ENCODE measurements at places on chromosomes 16 and 17.

DNA sequence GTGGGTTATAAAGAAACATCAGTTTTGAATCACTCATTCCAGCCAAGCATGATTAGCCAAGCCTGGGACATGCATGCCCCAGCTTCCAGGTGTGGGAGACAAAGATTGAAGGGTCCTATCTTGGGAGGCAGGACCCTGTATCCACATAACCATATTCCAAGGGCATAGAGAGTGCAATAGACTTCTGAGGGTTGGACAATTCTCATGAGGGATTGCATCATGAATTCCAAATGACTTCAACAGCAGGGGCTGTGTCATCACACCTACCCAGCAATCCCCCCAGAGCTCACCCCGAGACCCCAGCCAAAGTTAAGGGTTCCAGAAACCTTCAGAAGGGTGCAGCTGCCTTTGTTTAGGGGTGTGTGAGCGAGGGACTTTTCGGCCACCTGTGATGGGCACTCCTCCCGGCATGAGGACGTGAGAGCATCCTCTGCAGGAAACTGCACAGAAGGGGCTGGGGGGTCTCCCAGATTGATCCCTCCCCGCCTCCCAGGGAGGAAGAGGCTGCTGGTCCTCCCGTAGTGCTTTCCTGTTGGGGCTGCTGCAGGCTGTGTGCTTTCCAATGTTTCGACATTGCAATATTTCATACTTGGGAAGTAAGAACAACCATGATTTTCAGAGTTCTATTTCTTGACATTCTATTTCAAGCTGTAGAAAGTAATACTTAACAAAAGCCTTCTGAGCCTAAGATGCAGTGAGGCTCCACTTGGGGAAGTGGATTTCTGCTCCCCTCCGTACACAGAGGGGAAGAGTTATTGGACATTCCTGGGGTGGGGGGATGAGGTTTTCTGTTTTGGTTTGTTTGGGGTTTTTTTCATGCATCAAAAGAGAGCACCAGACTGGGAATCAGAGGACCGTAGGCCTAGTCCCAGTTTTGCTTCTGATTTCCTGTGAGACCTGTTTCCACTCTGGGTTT lies 13.3 kb upstream of the PITPNM3 start:
- DNase-seq: no peak

DNA sequence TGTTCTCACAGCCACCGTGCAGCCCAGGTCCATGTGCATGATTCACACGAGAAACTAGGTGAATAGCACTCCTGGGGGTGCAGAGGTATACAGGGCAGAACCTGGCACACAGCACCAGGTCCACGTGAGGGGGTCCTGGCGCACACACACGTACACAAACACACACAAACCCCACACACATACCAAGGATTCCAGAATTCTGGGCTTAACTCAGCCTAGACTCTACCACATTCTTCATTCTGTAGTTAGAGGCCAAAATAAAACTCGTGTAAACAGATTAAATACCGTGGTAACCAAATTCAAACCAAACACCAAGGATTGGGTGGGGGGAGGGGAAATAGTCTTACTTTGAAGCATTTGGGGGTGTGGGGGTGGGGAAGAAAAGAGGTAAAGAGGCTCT lies 58.5 kb downstream of the XYLT1 start:
- DNase-seq: no peak

DNA sequence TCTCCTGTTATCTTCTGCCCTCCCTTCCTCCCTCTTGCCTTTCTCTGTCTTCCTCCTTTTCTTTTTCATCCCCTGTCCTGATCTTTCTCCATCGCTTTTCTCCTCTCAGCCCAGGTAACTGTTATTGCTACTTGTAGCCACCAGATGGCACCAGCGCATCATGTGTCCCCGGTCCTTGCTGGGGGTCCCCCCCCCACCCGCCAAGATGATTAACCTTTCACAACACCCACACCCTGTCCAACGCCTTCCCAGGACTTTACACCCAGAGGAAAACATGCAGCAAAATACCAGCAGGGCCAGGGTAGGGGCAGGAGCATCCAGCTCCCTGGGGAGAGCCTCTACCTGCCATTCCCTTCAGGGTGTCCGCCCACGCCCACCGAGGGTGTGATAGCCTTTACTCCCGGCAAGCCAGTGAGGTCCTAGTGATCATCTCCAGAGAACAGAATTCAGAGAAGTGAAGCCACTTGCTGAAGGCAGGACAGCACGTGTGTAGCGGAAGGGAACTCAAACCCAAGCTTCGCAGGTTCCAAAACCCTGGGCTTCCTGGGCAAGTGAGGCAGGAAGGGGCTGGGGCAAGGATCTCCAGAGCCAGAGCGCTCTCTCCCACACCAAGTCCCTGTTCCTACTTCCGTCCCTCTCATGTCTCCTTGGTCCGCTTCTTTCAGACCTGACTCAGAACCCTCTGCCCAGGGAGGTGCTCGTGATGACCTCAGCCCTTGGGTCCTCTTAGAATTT lies 13.4 kb upstream of the TAC4 start:
- peak; percentile 47 for DNase-seq

- no peak for DNase-seq
Observed at GRCh38 chr17:73072219-73072962, 20.1 kb downstream of the SLC39A11 start.

DNA sequence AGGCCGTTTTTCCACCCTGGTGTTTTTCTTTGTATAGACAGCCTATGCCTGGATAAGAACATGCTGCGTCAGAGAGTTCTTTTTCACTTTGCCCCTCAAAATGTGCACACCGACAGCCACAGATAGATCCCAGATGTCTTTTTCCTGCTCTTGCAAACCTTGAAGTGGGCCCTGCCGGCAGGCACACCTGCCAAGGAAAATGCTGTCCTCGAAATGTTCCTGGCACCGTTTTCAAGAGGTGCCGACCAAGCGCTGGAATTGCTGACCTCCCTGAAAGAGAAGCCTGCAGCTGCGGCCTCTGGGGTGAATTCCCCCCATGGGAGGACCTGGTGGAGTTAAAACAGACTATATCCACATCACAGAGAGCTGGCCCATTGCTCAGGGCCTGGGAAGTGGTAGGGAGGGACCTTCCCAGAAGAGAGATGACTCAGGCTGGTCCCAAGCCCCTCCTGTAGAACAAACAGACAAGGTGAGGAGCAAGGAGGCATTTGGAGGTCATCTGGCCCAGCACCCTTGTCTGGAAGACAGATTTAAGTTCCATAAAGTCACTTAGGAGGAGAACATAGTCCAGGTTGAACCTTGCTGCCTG lies 668.1 kb downstream of the MAF start:
- no peak for DNase-seq

DNA sequence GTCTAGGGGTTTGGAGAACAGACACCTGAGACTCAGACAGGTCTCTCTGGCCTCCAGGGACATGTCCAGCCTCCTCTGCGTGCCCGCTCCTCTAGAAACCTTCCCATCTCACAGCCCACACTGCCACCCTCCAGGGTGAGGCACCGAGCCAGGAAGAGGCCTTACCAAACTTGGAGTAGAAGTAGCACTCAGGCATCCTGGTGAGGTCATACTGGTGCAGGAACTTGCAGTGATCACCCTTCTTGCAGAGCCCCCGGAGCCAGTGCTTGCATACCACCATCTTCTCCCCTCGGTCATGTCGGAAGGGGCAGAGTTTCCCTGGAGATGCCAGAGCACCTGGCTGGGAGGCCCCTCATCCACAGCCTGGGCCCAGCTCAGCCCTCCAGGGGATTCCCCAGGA lies 4.2 kb downstream of the CPSF4L start:
- no peak for DNase-seq

DNA sequence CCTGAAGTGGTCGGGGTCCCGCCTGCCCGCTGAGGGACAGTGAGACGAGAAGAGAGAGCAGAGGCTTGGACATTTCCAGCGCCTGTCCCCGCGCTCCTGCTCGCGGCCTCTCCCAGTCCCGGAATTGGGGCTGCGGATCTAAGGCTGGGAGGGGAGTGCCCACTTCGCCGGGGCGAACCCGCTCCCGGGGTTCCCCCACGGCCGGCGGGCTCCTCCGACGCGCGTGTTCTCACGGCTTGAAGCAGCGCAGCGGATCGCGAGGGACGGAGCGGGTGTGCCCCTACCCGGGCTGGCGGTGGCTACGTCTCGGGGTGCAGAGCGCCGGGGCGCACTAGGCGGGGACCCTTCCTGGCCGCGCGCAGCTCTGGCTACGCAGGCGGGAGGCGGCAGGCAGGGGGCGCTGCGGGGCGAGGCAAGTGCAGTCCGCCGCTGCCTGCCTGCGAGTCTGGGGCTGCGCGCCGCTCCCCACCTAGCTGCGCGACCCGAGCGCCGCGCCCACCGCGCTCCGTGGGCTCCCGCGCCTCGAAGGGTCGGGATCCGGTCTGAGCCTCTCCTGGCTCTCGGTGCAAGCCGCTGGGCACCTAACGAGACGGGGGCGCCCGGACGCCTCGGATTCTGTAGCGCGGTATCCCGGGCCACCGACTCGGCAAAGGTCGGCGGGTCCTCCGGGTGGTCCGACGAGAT lies 1.2 kb downstream of the NGFR start:
- peak; percentile 79 for DNase-seq

DNA sequence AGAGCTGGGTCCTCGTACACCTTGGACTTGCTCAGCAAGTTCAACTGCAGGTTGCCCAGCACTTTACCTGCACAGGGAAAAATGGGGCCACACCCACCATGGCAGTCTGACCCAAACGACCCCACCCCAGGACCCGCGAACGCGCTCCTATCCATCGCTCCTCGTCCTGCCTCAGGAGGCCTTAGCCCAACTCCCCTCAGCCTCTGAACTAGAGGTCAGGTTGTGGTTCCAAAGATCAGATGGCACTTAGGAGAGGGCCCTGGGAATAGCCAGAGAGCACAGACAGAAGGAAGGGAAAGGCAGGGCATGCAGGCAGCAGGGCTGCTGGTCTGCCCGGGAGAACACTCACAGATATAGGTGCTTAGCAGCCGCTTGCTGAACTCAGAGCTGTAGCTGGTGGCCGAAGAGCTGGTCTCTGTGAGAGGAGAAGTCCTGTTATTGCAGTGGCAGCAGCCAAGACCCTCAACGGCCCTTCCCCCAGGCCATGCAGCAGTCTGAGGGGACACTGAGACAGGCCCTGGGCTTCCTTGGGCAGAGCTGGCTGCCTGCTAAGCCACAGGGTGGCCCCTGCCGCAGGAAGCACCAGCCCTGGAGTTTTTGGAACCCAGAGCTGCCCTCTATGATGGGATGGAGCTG lies 6.9 kb downstream of the ZACN start:
- DNase-seq: no peak

GRCh38 chr17:38568845-38569510 lies 36.8 kb downstream of the SRCIN1 start:
- DNase-seq: no peak

DNA sequence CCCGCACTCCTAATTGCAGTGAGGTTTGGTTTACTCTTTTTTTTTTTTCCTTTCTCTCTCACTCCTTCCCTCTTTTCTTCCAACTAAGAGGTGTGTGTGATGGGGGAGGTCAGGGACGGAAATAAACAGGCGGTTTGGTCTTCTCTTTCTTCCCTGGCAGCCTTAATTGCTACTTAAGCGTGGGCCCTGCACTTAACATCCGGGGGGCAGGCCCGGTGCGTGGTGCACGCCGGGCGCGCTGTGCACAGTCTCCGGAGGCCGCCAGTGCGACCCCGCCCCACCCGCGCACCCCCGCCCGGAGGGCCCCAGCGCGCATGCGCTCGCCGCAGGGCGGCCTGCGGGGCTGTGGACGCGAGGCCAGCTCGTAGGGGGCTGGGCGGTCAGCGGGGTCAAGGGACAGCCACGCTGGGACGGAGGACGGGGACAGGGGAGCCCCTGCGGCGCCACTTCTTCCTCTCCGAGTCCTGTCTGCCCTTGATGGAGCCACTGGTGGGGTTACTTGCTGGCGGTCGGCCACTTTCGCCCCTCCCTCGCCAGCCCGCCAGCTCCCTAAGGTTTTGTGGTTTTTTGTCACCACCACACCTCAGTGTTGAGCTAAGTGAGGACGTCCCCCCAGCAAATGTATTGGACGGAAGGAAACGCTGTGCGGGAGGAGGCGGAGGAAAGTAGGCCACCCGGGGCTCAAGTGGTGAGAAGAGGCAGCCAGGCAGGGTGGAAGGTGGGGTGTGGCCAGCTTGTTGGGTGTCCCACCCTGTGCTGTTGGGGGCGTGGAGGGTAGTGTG lies 120.9 kb downstream of the MRM1 start:
- DNase-seq: peak; percentile 81

GRCh38 chr17:6679241-6679640 lies 27.7 kb downstream of the C17orf100 start:
- DNase-seq: no peak

GRCh38 chr17:62998166-62998565 lies 32.1 kb downstream of the TANC2 start:
- no peak for DNase-seq

- DNase-seq: no peak
Observed at GRCh38 chr16:88759976-88760350, 25.1 kb downstream of the PIEZO1 start.

DNA sequence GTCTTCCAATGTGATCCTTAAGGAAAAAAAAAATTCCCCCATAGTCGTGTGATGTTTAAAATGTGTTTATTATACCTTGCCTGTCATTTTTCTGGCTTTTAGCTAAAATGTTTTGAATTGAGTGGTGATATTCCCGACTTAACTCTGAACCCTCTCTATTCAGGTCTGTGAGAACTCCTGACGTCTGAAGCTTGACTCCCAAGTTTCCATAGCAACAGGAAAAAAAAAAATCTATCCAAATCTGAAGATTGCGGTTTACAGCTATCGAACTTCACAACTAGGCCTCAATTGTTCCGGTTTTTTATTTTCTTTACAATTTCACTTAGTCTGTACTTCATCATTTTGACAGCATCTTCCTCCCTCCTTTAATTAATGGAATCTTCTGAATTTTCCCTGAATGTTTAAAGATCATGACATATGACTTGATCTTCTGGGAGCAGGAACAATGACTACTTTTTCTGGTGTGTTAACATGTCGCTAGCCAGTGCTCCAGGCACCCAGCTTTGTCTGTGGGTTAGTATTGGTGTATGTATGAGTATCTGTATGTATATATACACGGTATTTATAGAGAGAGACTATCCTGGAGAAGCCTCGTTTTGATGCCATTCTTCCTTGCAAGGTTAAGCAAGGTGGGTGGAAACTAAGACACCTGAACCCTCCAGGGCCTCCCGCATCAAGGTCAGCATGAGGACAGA lies 12.8 kb upstream of the HSBP1 start:
- DNase-seq: no peak

GRCh38 chr17:77140878-77141767 lies at the start of gene SEC14L1:
Gene SEC14L1 (plus strand): TSS chr17:77140969. CDS start chr17:77143597, 2,628 bp downstream.
- DNase-seq: peak; percentile 32

DNA sequence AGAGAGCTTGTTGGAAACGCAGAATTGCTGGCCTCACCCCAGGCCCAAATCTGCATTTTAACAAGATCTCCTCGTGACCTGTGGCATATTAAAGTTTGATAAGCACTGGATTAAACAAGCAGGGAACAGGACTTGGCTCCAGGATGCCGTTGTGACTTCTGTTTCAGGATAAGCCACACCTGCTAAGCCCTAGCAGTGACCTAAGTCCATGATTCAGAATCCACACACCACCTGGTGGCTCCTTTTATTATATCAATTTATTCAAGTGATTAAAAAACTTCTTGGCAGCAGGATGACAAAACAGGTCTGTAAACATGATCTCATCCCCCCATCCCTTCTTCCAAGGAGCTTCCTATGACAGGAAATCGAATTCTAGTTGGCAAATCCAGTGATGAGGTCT lies 9.1 kb downstream of the NAGPA start:
- DNase-seq: no peak

All from stimulated activated CD4-positive, alpha-beta T cell treated with anti-CD3 and anti-CD28 coated beads, Interleukin-1b, Interleukin-23, amount 100 ng/mL, for 48 hours (primary cell).